CD14-positive monocyte (primary cell): ENCODE measurements at places on chromosomes 4 and X.

GRCh38 chr4:104743215-104743653 lies 248.5 kb upstream of the CXXC4 start:
- no peaks in the 10 kb centered on the region for H3K4me1 ChIP-seq
- no peaks in the 10 kb centered on the region for H3K36me3 ChIP-seq

DNA sequence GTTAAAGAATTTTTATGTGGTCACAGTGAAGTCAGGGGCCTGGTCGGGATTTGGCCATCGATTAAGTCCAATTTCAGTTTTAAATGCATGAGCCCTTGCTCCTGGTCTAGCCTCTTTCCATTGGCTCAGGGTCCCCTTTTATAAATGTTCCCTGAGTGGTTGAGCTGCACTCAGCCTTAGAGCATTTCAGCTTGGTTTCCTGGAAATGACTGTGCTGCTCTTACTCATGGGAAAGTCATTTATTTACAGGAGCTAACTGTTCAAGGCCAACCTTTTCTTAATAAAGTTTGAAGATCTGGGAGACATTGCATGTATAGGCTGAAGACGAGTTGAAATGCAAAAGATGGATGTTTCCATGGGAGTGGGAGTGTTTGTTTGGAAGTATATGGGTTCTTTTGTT lies 98.8 kb upstream of the CLNK start:
- no peak for DNase-seq
- H3K4me3 ChIP-seq, result no peak overlapping the region
- H3K27ac ChIP-seq, result no peak overlapping the region

GRCh38 chr4:118734491-118735205 lies 49.5 kb downstream of the METTL14 start:
- no peaks in the 10 kb centered on the region for H3K4me1 ChIP-seq
- DNase-seq, result no peak
- H3K27me3 ChIP-seq, result no peaks in the 10 kb centered on the region
- H3K36me3 ChIP-seq, result peaks cover 100% of the 10 kb centered on the region

GRCh38 chr4:138292321-138292720 lies 50.2 kb upstream of the SLC7A11 start:
- no peaks in the 10 kb centered on the region for H3K36me3 ChIP-seq
- no peaks in the 10 kb centered on the region for H3K27me3 ChIP-seq
- H3K27ac ChIP-seq, result no peak overlapping the region
- no peak for DNase-seq

DNA sequence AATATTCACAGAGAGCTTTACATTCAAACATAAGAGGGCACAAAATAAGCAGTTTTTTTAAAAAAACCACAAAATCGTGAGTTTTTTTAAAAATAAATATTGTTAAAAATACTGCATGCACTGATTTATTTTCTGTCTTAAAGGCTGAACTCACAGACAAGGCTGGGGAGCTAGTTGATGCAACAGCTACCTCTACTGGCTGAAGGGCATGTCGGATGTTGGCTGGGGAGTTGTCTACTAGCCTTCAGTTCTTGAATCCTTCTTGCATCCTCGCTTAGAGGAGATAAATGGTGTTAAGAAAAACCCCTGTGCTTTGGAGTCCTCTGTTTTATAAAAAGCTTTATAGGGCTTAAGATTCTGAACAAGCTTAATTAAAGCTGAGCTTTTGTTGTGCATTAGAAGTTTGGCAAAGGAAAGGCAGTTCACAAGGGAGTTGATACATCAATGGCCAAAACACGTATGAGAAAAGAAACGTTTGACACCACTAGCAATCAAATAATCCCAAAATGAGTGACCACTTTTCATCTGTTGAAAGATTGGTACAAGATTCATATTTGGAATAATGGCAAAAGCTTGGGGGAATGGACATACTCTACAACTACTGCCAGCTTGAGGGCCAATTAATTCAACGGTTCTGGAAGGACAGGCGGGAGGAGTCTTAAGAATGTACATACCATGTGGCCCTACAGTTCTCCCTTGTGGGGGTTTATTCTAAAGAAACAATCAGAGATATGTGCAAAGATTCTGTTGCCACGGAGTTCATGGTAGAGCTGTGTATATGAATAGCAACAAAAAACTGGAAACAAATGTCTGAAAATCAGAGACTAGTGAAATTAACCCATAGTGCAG lies 94.7 kb downstream of the SEL1L3 start:
- H3K4me1 ChIP-seq, result no peaks in the 10 kb centered on the region
- no peak overlapping the region for H3K27ac ChIP-seq
- H3K4me3 ChIP-seq, result no peak overlapping the region

- H3K27me3 ChIP-seq, result no peaks in the 10 kb centered on the region
- no peak overlapping the region for H3K27ac ChIP-seq
- no peaks in the 10 kb centered on the region for H3K4me1 ChIP-seq
- no peak overlapping the region for H3K4me3 ChIP-seq
Measured at GRCh38 chr4:76373919-76374552, 46.9 kb downstream of the CCDC158 start.

GRCh38 chrX:118660085-118660484 lies 67.3 kb upstream of the IL13RA1 start:
- no peak overlapping the region for H3K4me3 ChIP-seq
- no peak overlapping the region for H3K27ac ChIP-seq
- DNase-seq, result no peak

DNA sequence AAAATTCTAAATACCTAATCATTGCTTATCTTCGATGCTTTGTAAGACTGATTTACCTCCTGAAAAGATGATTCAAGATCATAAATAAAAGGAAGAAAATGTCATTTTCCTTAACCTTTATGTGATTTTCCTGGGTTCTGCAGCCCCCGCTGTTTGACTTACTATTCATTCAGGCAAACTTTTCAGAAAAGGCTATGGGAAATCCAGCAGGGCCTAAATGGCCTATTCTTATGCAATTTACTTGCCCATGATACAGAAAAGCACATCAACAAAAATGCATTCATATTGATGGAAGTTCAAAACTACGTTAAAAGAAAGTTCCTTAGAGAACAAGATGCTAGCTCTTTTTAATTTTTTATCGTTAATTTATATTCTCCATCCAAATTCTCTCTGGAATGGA lies 51.2 kb downstream of the TMEM144 start:
- H3K27ac ChIP-seq, result no peak overlapping the region
- no peaks in the 10 kb centered on the region for H3K36me3 ChIP-seq
- no peaks in the 10 kb centered on the region for H3K27me3 ChIP-seq
- no peak overlapping the region for H3K4me3 ChIP-seq
- H3K4me1 ChIP-seq, result no peaks in the 10 kb centered on the region
- no peak for DNase-seq

DNA sequence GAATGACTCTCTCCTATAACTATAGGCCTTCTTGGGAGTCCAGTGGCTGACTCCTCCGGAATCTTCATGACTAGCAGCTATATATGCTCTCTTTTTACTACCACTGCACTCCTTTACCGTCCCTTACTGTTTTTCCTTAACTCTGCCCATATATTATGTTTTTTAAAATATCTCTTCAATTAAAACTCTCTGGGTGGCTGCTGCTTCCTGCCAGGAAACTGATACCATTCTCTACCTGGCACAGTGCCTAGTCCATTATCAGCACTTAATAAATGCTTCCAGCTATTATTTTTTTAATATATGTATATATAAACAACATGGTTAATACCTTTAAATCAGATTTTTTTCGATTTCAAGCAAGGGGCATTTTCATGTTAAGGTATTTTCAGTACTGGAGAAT lies 136.6 kb upstream of the FAM47B start:
- H3K4me1 ChIP-seq, result no peaks in the 10 kb centered on the region
- H3K4me3 ChIP-seq, result no peak overlapping the region
- no peaks in the 10 kb centered on the region for H3K36me3 ChIP-seq
- no peak for DNase-seq
- H3K27me3 ChIP-seq, result no peaks in the 10 kb centered on the region

GRCh38 chr4:126956184-126956897 lies 676.4 kb upstream of the INTU start:
- H3K27me3 ChIP-seq, result no peaks in the 10 kb centered on the region
- H3K4me3 ChIP-seq, result no peak overlapping the region
- H3K4me1 ChIP-seq, result no peaks in the 10 kb centered on the region
- DNase-seq, result no peak

GRCh38 chrX:13090339-13091110 lies 46.1 kb upstream of the FAM9C start:
- DNase-seq, result peak; percentile 63
- H3K27ac ChIP-seq, result peak overlapping the region; percentile 95
- H3K36me3 ChIP-seq, result no peaks in the 10 kb centered on the region
- no peaks in the 10 kb centered on the region for H3K27me3 ChIP-seq

DNA sequence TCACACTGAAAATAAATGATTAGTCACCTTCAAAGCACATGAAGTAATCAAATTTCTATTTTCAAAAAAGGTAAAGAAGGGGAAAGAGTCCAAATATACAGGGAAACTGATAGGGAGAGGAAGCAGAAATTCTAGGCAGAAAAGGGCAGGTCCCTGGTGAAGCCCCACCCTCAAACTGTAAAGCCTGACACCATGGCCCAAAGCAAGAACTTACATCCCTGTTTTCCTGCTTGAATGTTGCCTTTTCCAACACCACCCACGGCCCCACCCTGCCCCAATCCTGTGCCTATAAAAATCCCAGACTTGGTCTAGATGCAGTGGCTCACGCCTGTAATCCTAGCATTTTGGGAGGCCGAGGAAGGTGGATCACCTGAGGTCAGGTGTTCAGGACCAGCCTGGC lies 361.8 kb downstream of the PPP3CA start:
- H3K27me3 ChIP-seq, result no peaks in the 10 kb centered on the region
- H3K4me3 ChIP-seq, result no peak overlapping the region
- DNase-seq, result no peak
- no peaks in the 10 kb centered on the region for H3K36me3 ChIP-seq
- no peak overlapping the region for H3K27ac ChIP-seq
- peaks cover 21% of the 10 kb centered on the region for H3K4me1 ChIP-seq
